Naive thymus-derived CD8-positive, alpha-beta T cell (primary cell): ENCODE measurements at places on chromosomes 1 and 21.

GRCh38 chr21:24276204-24276603, 1331.1 kb downstream of the MRPL39 start:
- no peak for DNase-seq

GRCh38 chr1:93707956-93708355, 26.3 kb upstream of the BCAR3 start:
- DNase-seq: no peak

DNA sequence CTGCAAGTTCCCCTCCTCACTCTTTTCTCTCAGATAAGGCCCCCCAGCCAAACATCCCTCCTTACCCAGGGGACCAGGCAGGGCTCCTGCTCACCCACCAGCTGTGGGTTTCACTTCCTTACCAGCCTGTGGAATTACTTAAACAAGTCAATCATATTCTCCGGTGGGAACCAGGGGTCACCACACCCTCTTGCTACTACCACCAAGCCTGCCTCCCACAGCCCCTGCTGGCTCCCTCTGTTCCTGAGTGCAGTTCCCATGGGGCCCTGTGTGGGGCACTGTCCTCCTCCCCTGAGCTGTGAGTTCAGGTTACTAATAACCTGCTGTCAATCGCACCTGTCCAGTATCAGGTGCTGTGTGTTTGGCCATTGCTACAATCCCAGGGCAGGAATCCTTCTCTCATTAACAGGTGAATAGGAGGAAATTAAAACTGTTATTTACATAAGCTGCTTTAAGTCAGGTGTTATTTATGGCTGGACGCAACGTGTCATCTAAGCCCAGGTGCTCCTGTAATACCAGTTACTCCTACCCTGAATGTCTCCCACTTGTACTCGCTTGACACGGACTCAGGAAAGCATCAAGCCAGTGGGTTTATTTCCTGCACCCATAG, 53.1 kb upstream of the LBR start:
- DNase-seq: no peak

- DNase-seq: no peak
These were observed 272.5 kb downstream of the TM2D1 start for GRCh38 chr1:61452176-61453035.

DNA sequence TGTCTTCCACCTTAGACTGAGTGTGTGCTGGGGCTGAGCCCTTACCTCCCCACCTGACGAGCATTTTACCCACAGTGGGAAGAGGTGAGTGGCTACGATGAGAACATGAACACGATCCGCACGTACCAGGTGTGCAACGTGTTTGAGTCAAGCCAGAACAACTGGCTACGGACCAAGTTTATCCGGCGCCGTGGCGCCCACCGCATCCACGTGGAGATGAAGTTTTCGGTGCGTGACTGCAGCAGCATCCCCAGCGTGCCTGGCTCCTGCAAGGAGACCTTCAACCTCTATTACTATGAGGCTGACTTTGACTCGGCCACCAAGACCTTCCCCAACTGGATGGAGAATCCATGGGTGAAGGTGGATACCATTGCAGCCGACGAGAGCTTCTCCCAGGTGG, 73.7 kb downstream of the EPHB2 start:
- no peak for DNase-seq

- DNase-seq: no peak
These were observed 194.5 kb downstream of the LHX8 start for GRCh38 chr1:75328691-75329090.

DNA sequence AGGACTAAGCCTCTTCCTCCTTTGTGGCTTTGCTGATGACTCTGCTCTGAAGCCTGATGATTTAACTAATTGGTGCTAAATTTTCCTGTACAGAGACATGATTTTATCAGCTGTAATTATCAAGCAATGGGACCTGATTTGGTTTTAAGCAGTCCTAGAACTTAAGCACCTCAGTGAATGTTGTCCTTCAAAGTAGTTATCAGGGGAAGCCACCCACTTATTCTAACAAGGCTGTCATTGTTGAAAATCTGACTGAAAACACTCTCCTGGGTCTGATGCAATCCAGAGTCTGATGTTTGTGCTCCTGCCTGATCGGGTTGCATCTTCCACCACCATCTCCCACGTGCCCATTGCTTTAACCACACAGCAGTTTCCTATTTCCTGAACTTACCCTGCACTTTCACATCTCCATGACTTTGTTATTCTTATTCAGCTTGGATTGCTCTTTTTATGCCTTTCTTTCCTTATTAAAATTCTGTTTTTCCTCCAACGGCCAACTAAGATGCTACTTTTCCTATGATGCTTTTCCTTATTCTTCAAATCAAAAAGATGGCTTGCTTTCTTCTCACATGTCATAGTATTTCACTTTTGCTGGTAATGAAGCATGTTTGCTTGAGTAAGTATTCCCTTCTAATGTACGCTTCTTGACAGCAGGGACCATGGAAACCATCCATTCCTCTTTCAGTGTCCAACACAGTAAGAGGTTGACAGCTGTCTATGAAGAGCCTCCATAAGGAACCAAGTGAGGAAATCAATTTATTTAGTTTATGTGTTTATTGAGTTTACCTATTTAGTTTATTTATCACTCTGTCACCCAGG, 55.0 kb downstream of the S1PR1 start:
- no peak for DNase-seq

DNA sequence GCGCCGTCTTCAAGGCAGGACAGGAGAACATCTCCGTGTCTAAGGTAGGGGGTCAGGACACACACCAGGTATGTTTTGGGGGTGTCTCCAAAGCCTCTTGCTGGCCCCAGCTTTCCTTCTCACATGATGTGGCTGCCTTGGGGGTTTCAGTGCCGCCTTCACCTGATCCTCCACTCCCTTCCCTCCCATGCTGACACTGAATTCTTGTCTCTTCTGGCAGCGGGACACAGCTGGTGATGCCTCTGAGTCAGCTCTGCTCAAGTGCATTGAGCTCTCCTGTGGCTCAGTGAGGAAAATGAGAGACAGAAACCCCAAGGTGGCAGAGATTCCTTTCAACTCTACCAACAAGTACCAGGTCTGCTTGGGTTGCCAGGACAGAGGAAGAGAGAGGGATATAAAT, 13.5 kb downstream of the ATP1A2 start:
- no peak for DNase-seq

- DNase-seq: no peak
These were observed 462.1 kb downstream of the LMO4 start for GRCh38 chr1:87790756-87791155.

GRCh38 chr1:44592208-44593145, 81.8 kb downstream of the TMEM53 start:
- no peak for DNase-seq

- no peak for DNase-seq
These were observed 153.5 kb downstream of the RERE start for GRCh38 chr1:8663915-8664329.

DNA sequence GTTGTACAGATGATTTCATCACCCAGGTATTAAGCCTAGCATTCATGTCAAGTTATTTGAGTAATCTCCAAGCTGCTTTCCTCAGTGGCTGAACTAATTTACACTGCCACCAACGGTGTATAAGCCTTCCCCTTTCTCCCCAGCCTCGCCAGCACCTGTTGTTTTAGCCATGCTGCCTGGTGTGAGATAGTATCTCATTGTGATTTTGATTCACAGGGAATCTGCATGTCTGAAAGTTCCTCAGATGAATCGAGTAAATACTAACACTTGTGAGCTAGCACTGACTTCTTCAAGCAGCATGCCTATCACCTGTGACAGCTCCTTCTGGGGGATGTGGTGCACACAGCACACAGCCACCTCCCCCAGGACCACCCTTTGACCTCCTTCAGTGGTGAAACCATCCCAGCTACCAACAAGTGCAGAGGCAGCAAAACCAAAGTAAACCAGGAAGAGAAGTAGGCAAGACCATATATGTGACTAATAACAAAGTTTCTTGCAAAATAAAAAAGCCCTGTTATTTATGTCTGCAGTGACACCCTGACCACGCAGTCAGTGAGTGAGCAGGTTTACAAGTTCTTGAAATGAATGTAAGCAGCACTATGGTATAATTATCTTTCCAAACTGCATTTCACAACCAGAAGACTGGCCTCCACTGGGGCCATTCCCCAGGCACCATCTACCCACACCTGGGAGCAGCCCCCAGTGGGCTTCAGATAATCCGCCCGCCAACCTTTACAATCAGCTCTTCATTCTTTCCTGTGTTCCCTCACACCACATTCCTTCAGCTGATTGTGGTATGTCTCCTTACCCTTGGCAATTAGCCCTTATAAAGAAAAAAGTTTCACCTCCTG, 173.8 kb downstream of the ETS2 start:
- no peak for DNase-seq

DNA sequence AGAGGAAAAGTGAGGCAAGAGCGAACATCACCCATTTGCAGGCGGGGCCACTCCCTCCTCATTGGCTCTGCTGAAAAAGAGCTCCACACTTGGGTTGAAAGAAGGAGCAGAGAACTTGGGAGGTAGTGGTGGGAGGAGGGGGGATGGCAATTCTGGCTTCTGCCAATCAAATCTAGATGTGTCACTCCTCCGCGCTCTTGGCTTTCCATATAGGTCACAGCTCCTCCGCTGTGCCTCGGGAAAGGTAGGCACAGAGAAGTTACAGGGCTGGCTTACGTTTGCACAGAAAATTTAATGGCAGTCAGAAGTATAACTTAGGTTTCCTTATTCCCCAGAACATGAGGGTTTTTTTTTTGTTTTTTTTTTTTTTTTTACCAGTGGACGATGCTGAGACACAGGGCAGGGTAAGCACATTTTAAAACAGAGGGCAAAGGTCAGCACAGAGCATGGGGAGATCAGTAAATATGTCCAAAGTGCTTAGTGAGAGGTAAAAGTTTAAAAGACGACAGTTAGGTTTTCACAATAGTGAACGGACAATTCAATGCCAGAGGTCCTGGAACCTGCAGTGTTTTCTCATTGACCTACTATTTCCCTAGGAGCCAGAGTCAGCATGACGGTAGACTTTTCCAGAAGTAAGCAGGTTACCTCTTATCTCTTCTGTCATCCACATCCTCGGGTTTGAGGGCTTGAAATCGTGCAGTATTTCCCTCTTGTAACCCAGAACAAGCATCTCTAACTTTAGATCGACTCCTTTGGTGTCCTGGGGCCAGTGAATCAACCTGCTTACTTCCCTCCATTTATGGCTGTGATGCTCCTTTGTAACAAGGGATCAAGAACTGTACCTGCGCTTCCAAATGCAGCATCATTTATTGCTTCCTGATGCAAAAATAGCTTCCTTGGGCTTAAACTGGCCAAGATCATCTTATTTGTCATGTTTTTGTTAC, 258.9 kb upstream of the PROX1 start:
- no peak for DNase-seq

DNA sequence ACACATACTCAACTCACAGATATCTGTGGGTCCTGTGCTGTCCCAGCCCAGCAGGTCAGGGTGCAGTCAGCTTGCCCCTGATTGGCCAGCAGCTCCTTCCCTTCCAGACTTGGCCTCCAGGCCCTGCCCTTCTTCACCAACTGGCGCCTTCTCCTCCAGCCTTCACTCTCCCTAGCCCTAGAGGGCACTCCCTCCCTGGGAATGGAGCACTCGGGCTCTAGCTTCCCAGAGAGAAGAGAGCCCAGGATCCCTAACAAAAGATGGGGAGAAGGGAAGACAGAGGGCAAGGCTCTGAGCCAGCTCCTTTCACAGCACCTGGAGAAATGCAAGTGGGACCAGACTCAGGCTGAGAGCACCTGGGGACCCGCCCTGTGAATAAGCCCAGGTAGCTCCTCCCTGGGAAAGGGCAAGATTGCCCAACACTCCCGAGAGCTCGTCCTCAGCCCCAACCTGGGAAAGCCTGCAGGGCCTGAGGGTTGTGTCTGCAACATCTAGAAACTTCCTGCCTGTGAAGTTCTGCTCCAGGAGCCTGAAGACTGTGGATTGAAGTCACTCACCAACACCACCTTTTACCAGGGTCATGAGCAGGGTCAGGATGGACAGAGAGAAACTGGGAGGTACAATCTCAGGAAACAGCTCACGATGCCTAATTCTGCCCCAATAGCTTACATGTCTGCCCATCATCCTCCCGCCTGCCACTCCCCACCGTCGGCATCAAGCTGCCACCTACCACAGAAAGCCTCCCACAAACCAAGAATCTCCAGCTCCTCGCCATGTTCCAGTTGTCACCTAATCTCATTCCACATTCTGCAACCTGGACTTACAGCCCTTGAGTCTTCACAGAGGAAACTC, at the start of gene PGLYRP4:
Gene PGLYRP4 (minus strand): TSS at position 331 of the 852 bp plus-strand sequence. CDS start 909 bp downstream, outside the sequence.
- no peak for DNase-seq

- no peak for DNase-seq
These were observed 65.5 kb downstream of the ITSN1 start for GRCh38 chr21:33707846-33708245.

DNA sequence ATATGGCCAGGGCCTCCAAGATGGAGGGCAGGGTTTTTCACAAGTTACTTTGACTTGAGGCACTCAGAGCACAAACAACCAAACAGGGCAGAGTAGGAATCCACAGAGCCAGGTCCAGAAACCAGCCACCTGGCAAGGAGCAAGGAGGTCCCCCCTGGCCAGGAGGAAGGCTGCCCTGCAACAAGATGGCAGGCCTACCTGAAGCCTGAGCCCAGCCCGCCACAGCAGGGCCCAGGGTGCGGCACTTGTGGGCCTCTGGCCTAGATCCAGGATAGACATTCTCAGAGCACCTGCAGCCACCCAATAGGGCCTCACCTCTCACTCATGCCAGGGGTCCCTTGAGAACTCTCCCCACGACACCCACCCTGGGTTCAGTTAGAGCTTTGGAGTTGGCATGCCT, 11.5 kb downstream of the SH3BGRL3 start:
- no peak for DNase-seq

DNA sequence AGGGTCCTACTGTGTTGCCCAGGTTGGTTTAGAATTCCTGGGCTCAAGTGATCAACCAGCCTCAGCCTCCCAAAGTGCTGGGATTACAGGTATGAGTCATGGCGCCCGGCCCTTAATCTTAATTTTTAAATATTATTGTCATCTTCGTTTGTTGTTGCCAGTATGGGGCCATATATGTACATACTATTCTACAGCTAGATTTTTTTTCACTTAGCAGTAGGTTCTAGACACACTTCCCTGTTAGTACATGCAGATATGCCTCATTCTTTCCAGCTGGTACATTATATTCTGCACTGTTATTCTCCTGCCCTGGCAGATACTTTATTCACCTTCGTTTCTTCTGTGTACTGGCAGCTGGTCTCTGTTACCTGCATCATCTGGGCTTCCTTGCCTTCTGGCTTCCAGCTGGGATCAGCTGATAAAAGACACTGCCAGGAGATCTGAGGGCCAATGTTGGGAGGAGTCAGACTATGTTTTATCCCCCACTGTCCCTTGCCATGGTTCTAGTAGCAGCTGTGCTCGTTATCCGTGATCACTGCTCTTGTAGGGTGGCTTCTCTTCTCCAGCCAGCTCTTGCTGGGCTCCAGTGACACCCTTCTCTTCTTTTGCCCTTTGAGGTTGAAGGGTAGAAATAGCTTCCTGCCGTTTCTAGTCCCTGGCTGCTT, 24.7 kb downstream of the ST3GAL3 start:
- no peak for DNase-seq

DNA sequence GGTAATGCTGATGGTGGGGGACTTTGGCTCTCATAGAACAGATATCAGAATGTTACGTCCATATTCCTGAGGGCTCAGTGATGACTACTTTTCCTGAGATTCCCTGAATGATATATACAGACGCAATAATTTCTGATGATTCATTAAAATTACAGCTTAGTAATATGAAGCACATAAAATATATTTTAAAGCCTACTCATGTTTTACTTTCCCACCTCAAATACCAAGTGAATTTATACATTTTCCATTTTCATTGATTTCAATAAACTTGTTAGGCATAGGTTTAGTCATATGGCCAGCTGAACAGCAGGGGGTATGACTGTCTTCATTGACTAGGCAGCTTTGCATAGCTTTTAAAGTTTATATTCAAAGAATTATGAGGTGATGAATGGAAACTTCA, 26.2 kb upstream of the PDC start:
- no peak for DNase-seq

GRCh38 chr1:6347641-6348487, 45.7 kb downstream of the ACOT7 start:
- DNase-seq: peak; percentile 79
